ENCODE measurements at places on chromosomes 7 and 10.

DNA sequence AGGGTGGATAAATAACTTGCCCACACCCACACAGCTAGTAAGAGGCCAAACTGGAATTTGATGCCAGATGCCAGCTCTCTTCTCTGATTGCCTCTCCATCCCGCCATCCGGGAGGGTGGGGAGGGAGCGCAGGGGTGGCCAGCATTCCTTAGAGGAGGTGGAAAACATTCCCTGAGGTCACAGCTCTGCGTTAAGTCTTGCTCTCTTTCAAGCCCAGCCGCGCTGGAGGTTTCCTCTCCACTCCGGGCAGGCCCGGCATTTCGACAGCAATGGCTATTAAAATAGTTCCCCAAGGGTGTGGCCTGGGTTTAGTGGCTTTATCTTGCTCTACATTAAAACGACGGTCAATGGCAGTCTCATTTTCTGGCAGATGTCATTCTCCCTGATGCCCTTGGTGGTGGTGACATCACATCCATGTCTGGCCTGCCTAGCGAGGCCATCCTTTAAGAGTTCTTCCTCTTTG is 16.1 kb upstream of the C10orf71 start:
- no peak for DNase-seq

- no peak for DNase-seq
Measured at GRCh38 chr7:5682551-5683279, 98.7 kb downstream of the RNF216 start.

DNA sequence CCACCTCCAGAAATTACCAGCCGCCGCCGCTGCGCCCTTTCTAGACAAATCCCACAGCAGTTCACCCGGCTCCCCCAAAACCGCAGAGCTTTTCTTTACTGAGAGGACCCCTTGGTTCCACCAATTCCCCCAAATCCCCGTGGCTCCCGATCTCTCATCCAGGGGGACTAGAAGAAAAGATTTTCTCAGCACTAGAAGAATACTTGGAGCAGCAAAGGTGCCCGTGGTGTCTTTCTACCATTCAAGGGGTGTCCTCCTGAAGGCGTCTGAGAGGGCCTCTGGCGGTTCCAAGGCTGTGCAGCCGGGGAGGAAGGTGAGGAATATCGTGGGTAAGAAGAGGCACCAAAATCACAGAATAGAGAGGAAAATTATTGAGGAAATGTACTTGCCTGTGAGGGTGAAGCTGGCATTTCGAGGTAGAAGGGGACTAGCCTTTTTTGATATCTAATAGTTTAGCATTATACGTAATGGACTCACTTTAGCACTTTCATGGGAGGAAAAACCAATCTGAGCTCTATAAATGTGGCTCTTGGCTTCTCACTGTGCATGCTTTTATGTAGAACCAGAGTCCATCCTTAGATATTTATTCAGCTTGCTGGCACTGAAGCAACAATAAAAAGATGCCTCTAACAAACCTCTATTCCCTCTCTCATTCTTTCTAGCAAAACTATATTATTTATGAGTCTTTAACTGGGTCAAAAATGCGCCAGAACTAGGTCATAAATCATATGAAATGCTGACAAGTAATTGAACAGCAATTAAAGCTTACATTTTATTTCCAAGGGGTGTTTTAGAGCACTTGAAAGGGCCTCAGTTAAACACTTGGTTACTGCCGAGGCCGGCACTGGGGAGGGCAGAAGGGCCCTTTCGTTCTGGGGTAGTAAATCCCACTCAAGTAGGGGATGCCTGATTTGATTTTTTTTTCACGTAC is 13.8 kb upstream of the HOXA2 start:
- DNase-seq = no peak

- no peak for DNase-seq
Measured at GRCh38 chr10:59575269-59575668, 134.4 kb downstream of the SLC16A9 start.

GRCh38 chr7:65338346-65338745 is 35.3 kb upstream of the ZNF92 start:
- DNase-seq = no peak

DNA sequence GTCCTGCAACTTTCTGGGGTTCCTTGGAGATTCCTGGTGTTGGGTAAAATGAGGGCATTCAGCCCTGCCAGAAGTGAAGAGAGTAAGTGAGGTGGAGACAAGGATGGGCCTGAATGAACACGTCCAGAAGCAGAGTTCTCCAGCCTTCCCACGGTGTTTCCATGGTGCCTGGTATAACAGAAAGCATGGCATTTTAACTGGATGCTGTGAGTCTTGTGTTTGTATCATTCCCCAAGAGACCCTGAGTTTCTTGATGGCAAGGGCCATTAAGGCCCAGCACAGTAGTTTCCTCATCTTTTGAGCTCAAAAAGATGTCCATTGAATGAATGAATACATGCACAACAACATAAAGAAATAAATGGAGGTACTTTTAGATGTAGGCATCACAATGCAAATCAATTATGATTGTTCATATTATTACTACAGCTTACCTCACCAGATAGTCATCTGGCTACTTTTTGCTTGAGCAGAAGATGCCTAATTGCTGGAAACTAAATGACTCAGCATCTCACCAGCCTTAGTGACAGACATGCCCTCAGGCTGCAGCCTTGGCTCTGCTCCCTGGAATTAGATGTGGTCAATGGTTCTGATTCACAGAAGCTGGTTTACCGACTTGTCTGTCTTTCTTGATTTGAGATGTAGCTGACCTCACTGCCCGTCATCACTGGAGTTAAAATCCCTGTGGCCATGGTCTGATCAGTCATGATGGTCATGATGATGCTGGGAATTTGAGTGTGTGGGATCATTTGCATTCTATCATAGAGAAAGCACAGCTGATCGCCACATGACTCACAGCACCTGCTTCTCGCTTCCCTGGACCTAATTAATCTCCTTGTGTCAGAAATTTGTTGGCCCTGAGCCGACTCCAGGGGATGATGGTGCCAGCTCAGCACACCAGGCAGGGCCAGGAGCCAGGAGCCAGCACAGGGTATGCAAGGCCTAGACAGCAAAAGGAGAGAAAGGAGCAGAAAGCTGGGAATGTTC is 83.9 kb downstream of the CXCL12 start:
- peak; percentile 99 for DNase-seq

GRCh38 chr7:75924889-75925288 is 9.9 kb downstream of the POR start:
- DNase-seq = no peak

DNA sequence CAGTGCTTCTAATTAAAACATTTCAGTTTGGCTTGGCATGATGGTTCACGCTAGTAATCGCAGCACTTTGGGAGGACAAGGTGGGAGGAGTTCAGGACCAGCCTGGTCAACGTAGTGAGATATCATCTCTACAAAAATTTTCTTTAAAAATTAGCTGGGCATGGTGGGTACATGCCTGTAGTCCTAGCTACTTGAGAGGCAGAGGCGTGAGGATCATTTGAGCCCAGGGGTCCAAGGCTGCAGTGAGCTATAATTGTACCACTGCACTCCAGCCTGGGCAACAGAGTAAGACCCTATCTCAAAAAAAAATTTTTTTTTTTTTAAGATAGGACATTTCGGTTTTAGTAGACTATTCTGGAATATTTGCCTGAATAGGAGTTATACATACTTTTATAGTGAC is 12.4 kb downstream of the HBP1 start:
- DNase-seq = no peak

- peak; percentile 58 for DNase-seq
Measured at GRCh38 chr7:137757146-137757925, 89.4 kb downstream of the DGKI start.

DNA sequence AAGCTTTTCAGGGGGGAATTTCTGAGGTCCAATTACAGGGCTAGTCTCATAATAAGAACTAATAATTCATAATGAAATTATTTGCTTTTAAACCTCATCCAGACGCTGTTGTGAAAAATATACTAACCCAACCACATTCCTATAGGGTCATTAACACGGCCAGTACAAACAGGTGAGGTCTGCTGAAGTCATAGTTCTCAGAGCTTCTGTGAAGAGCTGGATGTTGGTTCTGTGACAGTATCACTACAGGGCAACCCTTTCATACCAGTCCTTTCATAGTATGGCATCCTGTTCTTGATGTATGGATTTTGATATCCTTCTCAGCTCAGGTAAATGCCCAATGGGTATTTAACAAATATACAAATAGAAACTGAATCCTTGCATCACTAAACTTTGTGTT is 62.3 kb upstream of the FAM133B start:
- no peak for DNase-seq

GRCh38 chr7:50208378-50208982 is 96.0 kb upstream of the IKZF1 start:
- no peak for DNase-seq

GRCh38 chr7:31054608-31055278 is 2.6 kb downstream of the ADCYAP1R1 start:
- DNase-seq = no peak

- DNase-seq = peak; percentile 57
Measured at GRCh38 chr7:2809903-2810625, 34.0 kb downstream of the GNA12 start.

DNA sequence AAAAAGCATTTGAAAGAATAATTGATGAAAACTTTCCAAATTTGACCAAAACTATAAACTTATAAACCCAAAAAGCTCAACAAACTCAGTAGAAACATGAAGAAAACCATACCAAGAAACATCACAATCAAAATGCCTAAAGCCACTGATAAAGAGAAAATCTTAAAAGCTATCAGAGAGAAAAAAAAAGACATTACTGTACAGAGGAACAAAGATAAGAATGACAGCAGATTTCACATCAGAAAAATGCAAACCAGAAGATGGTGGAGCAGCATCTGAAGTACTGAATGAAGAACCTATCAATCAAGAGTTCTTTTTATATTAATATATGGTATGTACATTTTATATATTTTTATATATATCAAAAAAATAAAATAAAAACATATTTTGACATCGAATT is 2.4 kb upstream of the GPAM start:
- no peak for DNase-seq

- no peak for DNase-seq
Measured at GRCh38 chr7:111672901-111673300, 110.6 kb upstream of the IMMP2L start.

DNA sequence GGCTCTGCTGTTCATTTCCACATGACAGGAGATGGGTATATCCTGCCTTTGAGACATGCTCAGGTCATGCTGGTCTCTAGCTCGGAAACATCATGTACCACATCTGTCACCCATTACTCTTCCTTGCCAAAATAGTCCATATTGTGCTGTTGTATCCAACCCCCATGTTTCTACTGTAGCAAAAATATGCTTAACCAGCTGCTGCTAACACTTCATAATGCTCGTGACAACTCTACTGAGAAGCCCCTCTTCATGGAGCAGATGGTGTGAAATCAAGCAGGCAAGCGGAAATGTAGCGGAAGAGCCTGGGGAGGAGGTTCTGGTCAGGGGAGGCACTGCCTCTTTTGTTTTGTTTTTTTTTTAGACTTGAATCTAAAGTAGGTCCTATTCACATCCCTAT is 82.9 kb downstream of the NPY start:
- DNase-seq = no peak

- no peak for DNase-seq
Measured at GRCh38 chr7:36057323-36057722, 95.7 kb upstream of the EEPD1 start.
